ENCODE measurements at places on chromosomes 12 and 14.
A peak's percentile ranks its signal among the peaks of the same experiment; 100 is the strongest.

DNA sequence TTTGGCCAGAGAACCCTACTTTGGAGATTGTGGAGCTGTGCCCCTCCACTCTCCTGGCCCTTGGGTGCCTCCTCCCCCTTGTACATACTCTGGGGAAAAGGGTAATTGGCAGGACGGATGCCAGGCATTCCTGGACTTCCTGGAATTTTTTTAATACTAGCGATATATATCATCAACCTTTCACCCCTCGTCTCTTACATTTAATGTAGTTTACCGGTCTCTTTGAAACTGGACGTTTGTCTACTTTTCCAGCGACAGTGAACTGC is 767 bp upstream of the CRY1 start:
- no peak for DNase-seq

DNA sequence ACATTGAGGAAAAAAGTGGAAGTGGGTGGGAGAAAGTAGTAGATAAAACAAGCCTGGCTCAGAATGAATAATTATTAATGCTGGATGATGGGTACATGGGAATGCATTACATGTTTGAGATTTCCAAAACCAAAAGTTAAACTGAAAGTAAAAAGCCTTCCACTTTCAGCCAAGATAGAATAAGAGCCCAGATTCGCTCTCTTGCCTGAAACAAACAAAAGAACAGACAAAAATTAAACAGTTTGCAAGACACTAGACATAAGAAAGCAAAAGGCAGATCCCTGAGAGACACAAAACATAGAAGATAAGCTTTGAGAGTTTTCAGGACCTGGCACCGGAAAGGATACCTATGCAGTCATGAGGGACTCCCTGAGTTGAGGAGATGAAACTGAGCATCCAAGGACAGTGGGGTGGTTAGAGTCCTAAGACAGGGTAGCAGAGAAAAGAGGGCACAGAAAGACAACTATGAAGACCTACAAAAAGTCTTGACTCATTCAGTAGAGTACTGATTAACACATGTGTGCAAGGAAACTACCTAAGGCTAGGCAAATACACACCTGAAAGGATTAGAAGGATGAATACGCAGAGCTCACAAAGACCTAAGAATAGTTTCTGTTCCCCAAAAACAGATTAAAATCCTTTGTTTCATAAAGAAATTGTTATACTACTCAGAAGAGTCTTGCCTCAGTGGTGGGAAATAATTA is 54.1 kb downstream of the CEP83 start:
- DNase-seq: no peak

DNA sequence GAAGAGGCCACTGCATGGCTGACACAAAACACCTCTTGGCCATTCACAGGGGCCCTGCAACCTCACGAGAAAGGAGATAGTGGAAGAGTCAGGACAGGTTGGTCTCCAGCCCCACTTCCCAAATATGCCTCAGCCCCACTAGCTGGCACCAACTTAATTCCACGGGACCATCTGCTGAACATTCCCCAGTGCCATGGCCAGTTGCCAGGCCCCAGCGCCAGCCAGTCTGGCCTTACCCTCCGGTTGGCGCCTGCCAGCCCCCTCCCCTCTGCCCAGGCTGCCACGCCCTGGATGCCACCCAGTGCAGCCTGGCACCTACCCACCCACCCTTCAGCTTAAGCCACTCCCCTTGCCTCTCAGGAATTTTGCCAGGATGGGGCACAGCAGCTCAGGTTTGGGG is 21.2 kb upstream of the HSPB8 start:
- no peak for DNase-seq

GRCh38 chr12:87368259-87368658 is 660.9 kb downstream of the C12orf50 start:
- DNase-seq: no peak

GRCh38 chr14:99191395-99192027 is 80.5 kb downstream of the BCL11B start:
- DNase-seq: no peak

- no peak for DNase-seq
Observed at GRCh38 chr12:51484119-51484518, 59.5 kb downstream of the SLC4A8 start.

DNA sequence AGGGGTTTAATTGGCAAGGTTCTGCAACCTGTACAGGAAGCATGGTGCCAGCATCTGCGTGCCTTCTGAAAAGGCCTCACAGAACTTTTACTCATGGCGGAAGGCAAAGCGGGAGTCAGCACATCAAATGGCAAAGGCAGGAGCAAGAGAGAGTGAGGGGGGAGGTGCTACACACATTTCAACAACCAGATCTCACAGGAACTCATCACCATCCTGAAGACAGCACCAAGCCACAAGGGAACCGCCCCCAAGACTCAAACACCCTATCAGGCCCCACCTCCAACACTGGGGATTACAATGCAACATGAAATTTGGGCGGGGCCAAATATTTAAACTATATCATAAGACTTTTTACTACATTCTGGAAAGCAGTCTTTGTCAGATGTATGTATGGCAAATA is 38.0 kb upstream of the FKBP4 start:
- no peak for DNase-seq

DNA sequence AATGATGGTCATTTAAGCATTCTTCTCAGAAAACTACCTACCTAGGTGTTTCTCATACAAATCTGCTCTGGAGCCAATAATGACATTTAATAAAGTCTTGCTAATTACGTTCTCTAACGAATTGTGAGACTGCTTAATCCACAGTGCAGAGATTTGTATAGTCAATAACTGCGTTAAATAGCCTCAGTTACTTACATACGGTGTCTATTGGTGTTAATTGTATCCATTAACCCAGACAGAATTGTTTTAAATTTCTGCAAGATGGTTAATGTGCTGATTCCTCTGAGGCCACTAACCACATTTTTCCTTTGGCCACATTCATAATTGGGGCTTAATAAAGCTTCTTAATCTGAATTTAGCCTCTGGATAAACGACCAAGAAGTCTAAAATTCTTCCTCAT is 171.7 kb downstream of the SLC41A2 start:
- DNase-seq: no peak

DNA sequence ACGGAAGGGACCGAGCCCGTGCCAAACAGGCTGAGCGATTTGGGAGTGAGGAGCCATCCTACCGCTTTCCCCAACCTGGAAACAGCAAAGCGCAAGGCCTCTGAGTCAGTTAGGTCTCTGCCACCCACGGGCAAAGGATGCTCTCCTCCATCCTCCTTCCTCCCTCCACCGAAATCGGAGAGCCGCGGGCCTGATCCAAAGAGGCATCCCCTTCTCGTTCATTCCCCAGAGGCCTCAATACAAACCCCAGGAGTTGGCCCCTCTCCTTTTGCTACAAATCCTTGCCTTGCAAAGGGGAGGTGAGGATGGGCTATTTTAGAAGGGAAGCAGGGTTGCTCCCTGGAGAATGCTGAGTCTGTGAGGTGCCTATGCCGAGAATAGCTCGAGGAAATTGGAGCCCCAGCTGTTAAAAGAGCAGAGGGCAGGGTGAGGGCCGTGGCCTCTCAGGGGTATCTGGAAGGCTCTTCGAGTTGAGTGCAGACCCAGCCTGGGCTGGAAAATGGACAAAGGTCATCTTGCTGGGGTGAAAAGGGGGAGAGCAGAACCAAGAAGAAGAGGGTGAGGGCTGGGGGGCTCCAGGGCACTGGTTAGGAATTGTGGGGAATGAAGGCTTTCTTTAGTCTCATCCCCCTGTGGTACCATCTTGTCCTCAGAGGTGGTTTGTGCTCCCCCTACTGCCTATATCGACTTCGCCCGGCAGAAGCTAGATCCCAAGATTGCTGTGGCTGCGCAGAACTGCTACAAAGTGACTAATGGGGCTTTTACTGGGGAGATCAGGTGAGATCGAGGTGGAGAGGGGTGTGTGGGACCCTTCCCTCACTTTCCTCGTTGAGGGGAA is 1.1 kb downstream of the TPI1 start:
- DNase-seq: no peak

GRCh38 chr12:113469949-113470743 is 1.5 kb downstream of the LHX5 start:
- no peak for DNase-seq

GRCh38 chr14:78238141-78238540 is 68.0 kb downstream of the NRXN3 start:
- DNase-seq: no peak

DNA sequence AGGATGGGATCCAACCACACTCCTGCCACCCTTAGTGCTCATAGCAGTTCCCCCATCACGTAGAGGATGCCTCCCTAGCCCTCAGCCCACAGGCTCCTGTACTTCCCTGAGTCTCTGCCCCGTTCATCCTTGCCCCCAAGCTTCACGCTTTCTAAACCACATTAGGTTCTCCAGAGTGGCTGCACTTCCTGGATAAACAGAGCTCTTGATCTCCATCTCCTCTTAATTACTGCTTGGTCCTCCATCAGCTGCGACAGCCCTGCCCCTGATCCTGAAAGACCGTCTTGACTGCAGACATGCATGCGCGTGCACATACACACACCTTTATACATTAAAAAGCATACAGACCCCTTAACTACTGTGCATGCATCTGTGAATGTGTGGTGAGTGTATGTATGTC is 530.0 kb downstream of the BCL11B start:
- DNase-seq: no peak

DNA sequence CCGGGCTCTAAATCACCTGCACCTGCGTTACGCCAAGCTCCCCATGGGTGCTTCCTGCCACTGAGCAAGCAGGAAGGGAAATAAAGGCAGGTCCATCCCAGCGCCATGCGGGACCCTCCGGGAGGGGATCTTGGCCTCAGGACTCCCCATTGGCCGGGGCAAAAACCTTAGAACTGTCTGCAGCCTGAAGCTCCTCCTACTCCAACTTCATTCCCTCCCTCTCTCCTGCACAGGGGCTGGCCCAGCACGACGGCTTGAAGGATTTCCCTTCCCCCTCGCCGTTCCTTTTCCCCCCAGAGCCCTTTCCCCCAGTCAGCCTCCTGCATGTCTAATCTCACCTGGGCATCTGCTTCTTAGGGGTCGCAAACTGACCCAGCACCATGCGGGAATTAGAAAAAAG is 137.2 kb upstream of the NCOR2 start:
- DNase-seq: no peak

DNA sequence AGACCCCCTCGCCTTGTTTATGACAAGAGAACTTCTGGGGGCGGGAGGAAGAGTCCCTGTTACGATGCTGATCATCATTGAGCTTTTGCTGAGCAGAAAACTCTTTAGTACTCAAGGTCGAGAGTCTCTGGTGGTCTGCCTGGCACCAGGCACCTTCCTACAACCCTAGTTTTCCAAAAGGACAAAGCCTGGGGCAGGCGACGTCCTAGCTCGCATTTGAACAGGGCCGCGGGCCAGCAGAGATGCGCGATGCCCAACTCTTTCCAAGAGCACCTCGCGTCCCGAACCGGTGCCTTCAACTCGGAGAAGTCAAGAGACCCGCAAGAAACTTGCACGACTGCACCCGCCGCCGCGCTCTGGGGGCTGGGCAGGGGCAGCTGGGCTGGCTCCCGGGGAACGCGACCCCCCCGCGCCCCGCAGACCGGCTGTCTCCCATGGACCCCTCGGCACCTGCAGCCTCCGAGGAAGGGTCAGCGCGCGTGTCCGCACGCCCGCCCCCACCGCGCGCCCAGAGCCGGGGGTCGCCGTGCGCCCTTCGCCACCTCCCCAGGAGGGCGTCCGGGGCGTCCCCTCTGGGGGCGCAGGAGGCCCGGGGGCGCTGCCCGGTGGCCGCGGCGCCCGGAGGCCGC is 377 bp upstream of the BCL7A start:
- no peak for DNase-seq

- DNase-seq: no peak
Observed at GRCh38 chr14:104750056-104750752, 2.7 kb upstream of the SIVA1 start.

DNA sequence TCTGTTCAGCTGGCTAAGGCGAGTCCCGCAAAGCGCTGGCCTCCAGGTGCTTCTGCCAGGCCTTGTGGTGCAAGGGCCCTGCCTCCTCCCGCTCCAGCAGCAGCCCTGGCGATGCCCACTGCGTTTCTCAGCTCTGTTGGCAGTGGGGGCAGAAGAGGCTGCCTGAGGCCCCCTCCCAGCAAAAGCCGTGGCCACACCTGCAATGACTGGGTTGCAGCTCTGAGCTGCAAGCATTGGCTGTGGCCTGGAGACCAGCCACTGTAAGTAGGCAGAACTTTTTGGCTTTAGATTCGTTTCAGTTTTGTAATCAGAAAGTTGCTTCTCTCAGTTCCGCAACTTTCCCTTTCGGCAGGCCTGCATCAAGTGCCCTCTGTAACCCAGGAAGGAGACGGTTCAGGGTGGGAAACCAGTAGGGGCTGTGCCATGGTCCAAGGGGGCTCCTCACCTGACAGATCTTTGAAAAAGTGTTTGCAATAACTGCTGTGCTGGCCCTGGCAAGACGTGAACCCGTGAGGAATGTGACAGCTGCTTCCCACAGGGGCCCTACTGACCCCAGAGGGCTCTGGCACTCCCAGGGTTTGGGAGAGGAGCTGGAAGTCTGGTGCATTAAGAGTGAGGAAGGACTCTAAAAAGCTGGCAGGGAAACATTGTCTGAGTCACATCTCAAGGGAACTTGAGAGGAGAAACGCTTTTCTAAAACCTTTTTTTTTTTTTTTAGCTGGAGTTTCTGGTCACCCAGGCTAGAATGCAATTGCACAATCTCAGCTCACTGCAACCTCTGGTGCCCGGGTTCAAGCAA is 54.5 kb upstream of the MAX start:
- peak; percentile 83 for DNase-seq

DNA sequence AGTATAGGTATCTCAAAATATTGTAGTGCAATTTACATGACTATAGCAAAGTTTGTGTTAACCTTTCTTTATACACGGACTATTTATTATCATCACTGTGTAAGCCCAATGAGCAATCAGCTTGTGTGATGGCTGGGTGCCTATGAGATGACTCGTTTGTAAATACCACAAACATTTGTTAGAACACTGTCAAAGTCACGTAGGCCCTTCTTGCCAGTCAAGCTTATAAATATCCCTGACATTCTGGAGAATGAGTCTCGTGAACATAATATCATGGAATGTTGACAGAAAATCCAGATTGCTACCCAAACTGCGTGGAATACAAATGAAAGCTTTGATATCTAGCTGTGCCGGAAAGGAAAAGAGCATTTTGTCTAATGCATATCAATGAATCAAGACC is 648.3 kb upstream of the MDGA2 start:
- DNase-seq: no peak

DNA sequence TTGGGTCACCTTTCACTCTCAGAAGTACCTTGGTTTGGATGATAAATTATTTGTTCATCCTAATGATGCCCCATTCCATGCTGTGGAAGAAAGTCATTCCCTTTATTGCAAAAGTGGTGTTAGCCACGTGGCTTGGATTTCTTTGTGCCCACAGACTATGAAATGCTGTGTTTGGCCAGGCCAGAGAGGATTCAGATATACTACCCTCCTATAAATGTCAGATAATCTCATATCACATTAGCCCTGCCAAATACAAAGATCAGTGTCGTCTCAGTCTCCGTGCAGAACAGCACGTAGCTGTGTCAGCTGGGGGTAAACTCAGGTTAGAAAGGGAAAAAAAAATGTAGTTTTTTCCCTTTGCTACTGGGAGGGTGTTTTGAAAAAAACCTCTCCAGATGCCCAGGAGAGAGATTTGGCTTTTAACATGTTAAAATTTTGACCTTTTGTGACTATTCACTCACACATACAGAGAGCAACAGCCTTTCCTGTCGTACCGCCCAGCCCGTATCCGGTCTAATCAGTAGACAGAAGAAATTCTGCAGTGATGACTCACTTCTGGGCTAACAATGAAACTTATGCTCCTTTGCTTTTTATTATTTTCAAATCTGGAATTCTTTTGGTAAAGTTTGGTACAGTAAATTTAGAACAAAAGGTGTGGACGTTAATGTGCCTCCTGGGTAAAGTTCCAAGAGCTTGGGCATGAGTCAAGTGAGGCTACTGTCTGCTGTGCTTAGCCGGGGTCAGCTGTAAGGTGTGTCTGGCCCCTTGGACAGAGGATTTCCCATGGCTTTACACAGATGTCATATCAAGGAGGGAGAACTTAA is 8.5 kb upstream of the PTPRB start:
- peak; percentile 1 for DNase-seq

GRCh38 chr14:23661542-23661941 is 25.4 kb downstream of the DHRS2 start:
- DNase-seq: no peak
